ENCODE measurements at places on chromosomes 7 and 10.
A peak's percentile ranks its signal among the peaks of the same experiment; 100 is the strongest.

DNA sequence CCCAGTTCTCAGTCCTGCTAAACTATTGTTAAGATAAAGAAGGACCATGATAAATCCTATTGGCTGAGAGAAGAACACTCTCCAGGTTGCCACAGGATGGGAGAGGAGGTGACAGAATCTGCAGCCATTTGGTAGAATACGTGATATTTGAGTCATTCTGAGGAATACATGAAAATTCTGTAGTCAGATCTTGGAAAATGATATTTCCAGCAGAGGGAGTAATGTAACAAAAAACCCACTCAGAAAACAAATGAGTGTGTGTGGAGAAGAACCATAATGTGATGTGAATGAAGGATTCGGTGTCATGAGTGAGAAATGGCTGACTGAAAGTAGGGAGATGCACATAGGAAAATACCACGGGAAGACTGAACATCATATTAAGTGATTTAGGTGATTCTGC, 128.5 kb upstream of the PFKP start:
- DNase-seq, result no peak

DNA sequence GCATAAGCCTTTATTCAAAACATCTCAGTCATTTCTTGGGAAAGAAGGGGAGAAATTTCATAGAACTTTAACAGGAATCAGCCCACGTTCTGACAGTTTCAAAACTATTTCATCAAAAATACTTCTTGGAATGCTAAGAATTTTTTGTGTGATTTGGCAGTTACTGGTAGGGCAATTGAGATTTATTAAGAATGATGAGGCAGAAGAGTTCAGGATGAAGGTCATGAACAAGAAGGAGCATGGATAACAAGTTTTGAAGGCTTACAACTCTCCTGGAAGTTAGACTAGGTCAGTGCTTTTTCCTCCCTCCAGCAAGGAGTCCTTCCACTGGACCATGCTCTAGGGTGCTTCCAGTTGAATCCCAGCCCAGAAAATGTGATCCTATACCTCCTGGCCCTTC, 569.9 kb downstream of the ANKRD7 start:
- no peak for DNase-seq

DNA sequence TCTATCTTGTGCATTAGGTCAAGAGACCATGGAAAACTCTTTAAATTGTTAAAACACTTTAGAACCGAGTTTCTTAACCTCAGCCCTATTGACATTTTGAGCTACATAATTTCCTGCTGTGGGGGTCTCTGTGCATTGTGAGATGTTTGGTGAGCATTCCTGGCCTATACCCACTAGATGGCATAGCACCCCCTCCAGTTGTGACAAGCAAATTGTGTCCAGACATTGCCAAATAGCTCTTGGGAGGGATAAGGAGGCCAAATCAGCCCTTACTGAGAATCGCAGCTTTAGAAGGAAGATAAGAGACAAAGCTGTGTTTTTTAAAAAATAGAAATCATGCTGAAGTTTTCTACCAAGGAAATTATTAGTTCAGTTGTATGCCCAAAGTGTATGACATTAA, 1158.5 kb upstream of the C7orf33 start:
- DNase-seq, result no peak

- no peak for DNase-seq
Observed at GRCh38 chr10:44965651-44966097, 6.1 kb downstream of the RASSF4 start.

DNA sequence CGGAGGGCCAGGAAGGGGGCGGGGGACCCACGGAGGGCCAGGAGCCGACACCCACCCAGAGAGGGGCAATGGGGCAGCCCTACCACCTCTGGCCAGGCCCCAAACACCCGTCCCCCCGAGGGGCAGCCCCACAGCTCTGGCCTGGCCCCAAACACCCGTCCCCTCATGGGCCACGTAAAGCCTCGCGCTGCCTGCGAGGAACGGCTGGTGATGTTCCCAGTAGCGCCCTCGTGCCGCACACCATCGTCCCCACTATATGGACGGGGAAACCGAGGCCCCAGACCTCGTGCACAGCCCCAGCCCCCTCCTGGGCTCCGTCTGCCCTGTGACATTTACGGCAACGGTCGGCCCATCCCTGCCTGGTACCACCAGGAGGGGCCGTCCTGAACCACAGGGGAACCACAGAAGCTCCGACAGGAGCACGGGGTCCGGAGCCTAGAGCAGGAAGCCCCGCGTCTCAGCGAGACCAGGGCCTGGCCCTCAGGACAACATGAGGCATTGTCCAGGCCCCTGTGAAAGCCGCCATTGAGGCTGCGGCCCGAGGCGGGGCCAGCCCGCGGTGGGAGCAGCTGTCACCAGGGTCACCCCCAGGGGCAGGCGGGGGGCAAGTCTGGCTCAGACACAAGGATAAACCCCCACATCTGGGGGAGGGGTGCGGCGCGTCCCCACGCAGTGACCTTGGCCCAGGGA, 35.6 kb downstream of the GET4 start:
- no peak for DNase-seq

DNA sequence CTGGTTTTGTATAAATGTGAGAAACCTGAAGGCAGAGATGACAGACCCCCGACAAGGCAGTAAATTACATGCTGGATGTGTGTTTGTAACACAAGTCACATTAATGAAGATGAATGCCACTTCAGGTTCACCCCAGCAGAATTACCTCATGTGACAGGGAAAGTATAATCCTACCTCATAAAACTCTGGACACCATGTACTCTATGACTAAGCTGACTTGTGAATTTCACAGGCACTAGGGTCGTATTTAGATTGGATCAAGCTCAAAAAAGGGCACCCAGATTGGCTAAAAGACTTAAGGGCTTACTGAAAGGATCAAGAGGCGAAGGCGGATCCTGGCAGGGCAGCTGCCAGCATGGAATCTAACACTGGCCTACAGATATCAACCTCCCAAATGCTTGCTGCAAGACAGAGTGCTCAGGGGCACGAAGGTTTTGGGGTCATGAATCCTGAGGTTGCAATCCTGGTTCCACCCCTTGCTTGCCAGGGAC, 161.4 kb downstream of the PIP4K2A start:
- no peak for DNase-seq

DNA sequence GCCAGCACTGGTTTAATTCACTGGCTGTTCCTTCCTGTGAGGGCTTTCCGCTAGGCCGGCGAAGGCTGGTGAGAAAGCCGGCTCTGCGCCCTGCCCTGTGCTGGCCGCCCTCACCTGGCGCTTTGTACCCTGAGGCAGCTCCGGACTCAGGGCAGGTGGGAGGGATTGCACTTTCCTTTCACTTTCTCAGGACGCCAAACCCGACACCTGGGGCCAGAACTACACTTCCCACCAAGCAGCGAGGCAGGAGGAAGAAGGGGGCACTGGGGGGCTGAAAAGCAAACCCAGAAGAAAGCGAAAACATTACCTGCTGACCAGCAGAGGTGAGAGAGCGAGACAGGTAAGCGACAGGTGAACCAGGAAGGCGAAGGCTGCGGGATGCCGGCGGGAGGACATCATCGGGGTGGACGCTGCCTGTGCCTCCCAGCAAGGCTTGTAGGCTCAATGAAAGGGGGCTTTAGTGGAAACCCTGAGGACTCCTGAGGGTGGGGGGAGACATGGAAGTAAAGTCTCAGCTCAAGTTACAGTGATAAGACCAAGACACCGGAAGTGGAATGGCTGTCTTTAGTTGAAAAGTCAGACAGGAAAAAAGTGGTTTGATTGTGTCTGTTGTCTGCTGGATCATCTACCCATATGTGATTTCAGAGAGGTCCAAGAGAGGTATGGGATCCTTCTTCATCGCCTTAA, at the start of gene RAB19:
Gene RAB19 (plus strand): TSS at position 181 of the 687 bp plus-strand sequence. CDS start 3,589 bp downstream, outside the sequence.
- DNase-seq, result peak; percentile 70

DNA sequence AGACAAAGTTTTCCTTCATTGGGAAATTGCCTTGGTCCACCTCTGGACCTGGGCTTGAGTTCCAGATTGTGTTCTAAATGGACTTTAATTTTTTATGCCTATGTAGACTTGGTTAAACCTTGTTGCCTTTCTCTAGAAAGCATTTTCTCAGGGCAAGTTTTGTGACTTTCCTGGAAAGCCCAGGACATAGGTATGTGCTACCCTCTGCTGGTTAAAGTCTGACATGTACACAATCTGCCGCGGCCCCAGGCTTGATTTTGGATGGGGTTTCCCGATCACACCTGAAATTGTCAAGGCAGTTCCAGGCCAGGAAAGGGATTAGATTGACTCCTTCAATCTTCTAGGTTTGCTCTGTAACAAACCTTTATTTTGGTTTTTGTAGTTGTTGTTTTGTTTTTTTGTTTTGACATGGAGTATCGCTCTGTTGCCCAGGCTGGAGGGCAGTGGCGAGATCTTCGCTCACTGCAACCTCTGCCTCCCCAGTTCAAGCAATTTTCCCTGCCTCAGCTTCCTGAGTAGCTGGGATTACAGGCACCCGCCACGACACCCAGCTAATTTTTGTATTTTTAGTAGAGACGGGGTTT, 14.1 kb upstream of the AKR1B10 start:
- peak; percentile 17 for DNase-seq

DNA sequence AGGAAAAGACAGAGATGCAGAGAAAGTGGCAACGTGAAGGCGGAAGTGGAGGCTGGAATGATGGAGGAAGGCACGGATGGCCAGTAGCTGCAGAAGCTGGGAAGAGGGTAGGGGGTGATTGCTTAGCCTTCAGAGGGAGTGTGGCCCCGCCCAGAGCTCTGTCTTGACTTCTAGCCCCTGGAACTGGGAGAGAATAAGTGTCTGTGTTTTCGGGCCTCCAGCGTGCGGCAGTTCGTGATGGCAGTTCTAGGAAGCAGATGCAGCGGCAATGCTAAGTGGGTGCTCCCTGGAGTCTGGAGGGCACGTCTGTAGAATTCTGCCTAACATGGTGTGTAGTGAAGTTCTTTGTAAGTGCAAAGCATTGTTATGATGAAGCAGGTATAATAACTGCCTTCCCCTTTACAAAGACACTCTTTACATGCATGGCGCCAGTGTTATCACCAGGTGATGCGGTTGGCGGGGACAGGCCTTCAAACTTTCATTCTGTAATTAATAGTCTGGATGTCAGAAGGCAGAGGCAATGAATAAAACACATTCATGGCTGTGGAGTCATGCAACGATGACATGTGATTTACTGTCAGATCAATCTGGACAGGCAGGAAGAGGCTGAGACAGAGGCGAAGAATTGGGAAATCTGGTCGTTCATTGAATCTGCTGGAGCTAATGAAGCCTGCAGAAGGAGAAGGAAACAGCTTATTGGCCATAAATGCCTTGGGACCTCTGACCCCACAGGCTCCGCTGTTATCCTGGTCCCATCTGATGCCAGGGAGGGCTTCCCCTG, 228.6 kb downstream of the GLRX3 start:
- DNase-seq, result no peak

DNA sequence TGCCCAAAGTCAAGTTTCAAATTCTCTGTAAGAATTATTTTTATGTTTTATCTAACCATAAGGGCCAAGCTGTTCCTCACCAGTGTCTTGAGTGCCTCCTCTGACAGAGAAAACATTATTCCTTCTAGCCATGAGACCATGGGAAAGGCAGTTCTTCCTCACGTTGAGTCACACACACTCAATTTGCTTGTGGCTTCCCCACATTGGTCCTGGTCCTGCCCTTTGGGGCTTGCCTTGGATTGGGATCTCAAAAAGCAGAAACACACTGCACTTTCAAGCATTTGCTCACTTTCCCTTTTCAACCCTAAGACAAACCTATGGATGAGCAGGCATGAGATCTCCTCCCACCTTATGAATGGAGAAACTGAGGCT, 248.3 kb upstream of the IGFBP3 start:
- no peak for DNase-seq

- no peak for DNase-seq
Observed at GRCh38 chr7:143285806-143286521, 1.2 kb downstream of the TMEM139 start.

DNA sequence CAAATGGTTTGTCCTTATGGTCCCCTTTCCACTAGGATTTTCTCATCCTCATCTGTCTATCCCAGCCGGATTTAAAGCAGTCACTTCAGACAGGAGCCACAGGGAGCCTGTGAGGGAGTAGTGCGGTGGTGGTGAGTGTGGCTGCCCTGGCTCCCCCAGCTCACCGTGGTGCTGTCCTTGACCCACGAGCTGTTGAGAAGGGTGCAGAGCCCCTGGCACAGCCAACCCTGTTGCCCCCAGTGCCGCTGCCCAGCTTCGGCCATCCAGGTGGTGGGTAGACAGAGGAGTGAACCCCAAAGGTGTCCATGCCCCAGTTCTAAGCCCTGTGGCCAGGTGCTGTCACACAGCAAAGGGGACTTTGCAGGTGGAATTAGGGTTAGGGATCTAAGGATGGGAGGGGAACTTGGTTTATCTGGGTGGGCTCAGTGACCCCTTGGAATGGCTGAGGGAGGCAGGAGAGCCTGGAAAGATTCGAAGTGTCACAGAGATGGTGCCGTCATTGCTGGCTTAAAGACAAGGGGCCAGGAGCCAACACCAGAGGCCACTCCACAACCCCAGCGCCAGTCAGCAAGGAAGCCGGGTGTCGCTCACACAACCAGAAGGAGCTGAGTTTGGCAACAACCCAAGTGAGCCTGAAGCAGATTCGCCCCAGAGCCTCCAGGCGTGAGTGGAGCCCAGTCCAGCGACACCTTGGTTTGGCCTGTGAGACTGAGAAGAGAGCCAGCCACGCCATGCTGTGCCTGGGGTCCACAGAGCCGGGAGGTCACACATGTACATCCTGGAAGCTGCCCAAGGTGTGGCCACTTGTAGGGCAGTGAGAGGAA, 142.4 kb downstream of the ADCY1 start:
- DNase-seq, result no peak

DNA sequence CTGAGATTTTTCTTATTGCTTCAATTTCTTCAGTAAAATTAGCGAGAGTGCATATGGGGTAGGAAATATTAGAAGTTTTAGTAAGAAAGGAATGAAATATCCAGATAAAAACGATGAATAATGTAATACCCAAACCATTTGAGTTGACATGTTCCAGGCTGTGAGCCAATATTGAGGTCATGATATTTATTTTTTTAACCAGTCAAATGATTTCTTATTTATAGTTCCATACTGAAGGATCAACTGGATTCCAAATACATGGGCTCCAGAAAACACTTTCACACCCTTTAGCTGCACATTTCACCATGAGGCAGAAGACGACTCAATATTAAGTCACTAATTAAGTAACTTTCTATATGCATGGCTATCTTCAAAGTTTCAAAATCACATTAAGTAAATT, 312.5 kb downstream of the PPP1R3A start:
- no peak for DNase-seq

DNA sequence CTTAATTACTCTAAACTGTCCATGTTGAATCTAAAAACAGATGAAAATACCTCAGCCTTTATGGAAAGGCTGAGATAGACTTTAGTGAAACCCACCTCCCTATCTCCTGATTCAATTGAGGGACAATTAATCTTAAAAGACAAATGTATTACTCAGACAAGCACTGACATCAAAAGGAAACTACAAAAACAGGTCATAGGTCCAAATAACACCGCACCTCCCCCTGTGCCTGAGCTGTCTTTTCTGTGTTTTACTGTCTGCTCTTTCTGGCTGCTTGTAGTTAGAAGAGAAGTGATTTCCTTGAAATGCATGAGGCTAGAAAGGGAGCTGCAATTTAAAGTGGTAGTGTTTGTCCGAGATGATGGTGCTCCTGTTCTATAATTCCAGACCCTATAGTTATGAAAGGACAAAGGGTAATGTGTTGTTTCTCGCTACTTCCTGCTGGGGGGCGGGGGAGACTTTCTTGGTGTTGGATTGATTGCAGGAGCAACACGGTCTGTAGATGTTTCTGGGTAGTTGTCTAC, 16.0 kb downstream of the AKR1C8 start:
- DNase-seq, result no peak

All from CD4-positive, alpha-beta T cell treated with Interleukin-21 for 1 hour (primary cell).